Right forelimb (tissue), 1 donor: ENCODE measurements at places on chromosomes 3 and 15.

GRCh38 chr3:159904455-159904854 lies 84.2 kb upstream of the IL12A start:
- no peak for DNase-seq

- no peak for DNase-seq
These were observed 84.6 kb downstream of the MAGI1 start for GRCh38 chr3:65953881-65954733.

DNA sequence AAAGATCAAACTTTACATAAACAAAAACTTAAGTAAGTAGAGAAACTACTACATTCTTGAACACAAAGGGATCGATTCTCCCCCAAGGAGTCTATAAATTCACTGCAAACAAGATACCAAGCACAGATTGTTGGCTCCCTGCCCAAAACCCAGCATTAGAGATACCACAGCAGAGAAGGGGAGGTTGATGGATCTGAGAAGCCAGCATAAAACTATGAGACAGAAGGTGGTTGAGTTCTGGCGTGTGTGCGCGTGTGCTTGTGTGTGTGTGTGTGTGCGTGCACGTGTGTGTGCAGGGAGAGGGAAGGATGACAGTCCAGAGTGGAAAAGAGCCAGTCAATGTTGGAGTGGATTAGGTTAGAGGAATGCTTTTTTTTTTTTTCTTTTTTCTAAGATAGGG lies 143.2 kb upstream of the PRR20G start:
- DNase-seq: no peak

GRCh38 chr3:37921025-37921424 lies 59.3 kb downstream of the CTDSPL start:
- DNase-seq: no peak

DNA sequence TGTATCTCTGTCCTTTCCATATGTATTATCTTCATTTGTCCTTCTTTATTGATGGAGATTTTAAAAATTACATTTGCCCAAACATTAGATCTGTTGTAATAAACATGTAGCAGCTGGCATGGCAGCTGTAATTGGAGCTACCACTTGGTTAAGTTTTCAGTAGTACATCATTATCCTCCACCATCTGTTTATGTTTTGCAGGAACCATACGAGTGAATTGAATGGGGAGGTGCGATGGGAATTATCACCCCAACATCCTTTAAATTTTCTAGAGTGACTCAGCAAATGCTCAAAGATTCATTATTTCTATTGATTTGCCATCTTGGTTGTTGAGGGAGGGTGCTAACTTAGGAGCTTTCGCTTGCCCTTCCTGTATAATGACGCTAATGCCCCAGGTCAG lies 32.6 kb upstream of the NOX5 start:
- DNase-seq: no peak

GRCh38 chr15:62684123-62684808 lies 358.3 kb upstream of the TPM1 start:
- no peak for DNase-seq

GRCh38 chr3:143054011-143054410 lies 52.6 kb downstream of the U2SURP start:
- no peak for DNase-seq

DNA sequence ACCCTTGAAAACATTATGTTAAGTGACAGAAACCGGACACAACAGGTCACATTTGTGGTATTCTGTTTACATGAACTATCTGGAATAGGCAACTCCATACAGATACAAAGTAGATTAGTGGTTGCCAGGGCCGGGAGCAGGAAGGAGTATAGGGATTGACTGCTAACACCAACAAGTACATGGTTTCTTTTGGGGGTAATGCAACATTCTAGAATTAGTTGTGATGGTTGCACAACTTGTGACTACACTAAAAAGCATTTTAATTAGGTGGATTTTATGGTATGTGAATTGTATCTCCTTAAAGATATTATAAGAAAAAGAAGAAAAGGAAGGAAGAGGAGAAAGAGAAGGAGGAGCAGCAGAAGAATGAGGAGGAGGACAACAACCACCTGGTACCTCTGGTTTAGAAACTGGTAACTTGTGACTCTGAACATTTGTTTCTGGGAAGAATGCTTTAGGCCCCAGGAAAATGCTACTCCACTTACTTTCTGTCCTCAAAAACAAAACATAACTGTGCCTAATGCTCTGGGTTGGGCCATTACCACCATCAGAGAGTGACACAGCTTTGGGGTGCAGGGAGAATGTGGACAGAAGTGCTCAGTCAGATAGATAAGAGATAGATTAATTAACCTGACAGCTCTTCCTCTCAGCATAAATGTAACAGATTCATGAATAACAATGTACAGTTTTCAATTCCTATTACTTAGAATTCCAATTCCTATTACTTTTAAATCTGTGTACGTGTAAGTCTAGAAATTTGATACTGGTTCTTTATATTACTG lies 20.3 kb downstream of the SETMAR start:
- DNase-seq: no peak

DNA sequence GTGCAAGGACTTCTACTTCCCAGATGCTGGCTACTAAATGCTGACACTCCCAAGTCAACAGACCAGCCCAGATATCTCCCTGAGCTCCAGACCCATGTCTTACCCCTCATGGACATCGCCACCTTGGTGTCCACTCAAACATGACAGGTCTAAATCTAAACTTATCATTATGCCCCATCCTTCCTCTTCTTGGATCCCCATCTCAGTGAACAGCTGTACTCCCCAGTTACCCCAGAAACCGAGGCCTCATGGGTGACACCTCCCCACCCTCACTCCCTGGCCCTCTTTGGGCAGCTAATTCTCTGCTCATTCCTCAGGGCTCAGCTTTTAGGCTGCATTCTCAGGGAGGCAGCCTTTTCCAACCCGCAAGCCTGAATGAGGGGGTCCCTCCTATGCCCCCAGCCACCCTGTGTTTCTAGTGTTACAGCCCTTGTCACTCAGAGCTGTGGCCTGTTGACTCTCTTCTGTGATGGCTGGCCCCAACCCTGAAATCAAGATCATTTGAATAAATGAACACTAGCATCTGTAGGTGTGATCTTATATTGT lies 5.4 kb downstream of the EHD4 start:
- peak; percentile 16 for DNase-seq

GRCh38 chr3:127758013-127758412 lies 64.3 kb downstream of the MGLL start:
- DNase-seq: no peak

- DNase-seq: no peak
These were observed 23.7 kb upstream of the FBXL22 start for GRCh38 chr15:63573533-63573932.

DNA sequence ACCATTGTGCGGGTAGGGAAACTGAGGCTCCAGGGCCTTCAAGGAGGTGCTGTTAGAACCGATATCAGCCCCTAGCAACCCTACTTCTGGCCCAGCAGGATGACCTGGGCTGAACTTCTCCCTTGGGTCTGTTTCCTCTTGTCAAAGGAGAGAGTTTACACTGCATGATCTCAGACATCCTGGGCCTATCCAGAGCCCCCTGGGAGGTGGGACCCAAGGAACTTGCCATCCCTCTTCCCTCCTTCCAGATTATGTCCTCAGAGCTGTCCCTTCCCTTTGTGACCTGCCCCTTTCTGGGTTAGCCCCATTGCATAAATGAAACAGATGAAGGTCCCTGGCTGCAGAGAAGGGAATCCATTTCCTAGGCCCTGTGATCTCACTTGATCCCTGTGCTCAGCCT lies 12.3 kb upstream of the DNAH1 start:
- no peak for DNase-seq

DNA sequence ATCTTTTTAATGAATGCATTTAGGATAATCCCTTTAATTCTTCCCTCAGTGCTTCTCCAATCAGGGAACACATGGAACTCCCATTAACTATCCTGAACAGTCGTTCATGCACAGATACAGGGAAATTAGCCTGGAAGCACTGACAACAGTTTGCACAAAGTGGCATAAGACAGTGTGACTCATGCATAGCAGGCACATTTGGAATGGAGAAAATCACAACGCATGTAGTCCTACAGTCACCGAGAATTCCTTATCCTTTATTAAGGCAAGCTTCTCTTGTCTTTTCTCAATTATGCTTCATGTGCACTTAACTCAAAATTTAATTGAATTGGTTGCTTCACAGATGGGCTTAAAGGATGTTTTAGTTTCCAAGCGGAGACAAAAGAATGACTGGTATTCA lies 155.0 kb upstream of the CRBN start:
- DNase-seq: no peak

- peak; percentile 49 for DNase-seq
These were observed 81.5 kb downstream of the SMAD3 start for GRCh38 chr15:67146875-67147381.

GRCh38 chr3:58946875-58947274 lies 103.0 kb downstream of the CFAP20DC start:
- no peak for DNase-seq

DNA sequence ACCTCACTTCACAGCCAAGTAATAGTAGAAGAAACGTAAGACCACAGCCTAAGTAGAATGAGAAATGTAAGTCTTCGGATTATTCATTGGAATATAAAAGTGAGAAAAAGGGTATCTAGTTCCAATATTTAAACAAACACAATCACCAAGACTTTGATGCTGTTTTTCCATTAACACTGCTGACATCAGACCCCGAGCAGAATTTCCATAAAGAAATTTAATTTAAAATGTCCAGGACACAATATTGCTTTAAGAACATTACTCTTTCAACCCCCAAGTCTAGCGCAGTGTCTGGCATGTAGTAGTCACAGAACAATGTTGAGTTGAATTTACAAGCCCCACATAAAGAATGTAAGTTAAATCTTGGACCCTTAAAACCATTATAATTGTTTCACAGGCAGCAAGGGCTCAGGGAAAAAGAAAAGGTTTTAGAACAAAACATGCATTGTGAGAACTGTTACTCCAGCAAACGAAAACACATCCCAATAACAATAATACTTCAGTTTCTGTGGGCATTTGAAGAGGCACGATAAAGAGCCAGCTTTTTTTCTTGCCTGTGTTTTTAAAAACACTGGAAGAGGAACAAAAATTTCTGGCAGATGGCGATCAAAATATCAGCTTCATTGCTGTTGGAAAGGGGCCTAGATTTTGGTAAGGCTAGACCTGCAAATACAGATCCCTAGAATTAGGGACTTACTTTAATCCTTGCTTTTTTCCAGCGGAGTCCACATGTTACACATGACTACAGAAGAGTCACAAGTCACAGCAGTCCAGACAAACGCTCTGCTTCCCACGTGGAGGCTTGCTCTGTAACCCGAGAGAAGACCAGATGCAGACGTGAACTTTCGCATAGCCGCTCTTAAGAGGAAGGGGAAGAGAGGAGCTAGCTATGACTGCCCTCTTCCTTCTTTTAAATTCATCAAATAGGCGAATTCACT lies 77.9 kb upstream of the IGSF10 start:
- no peak for DNase-seq

DNA sequence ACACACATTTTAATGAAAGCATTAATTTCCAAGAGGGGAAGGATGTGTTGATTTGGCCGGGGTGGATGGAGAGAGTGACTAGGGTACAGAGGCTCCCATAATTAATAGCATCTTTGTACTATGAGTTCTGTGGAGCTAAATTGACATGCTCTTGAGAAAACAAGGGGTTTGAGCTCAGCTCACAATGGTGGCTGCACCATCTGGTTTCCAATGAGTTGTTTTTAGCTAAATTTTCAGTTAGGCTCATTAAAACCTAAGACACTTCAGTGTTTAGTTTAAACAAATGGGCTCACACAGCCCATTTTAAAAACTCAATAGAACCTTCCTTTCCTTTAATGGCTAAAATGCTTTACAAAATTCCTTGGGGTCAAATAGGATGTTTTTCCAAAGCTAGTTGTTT lies 199.7 kb downstream of the TNIK start:
- no peak for DNase-seq

- DNase-seq: no peak
These were observed 683.8 kb upstream of the NR2F2 start for GRCh38 chr15:95646484-95647273.

GRCh38 chr15:40439461-40439959 lies 1.2 kb upstream of the BAHD1 start:
- no peak for DNase-seq

DNA sequence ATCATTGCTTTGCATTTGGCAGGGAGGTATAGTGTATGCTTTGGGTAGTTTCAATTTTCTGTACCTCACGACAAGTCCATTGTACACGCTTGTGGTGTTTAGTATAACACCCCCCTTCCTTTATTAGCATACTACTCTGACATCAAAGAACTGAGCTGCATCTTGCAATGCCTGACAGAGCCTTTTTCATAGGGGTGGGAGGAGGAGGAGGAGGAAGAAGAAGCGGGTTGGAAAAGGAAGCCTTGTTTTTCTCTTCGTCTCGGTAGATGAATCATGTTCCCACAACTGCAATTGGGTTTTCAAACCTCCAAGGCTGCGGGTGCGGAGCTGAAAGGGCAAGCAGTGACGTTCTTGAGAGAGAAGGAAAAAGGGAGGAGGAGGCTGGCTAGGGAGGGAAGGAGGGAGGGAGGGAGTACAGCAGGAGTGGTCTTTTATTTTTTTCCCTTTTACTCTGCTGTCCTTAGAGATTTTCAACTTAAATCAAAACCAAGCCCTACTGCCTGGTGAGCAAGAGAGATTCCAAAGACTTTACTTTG lies 175.7 kb downstream of the KLHL25 start:
- DNase-seq: peak; percentile 84
